Foreskin keratinocyte (primary cell): ENCODE measurements at places on chromosomes 16 and 17. TPM values are rescaled to one million over a fixed set of nuclear protein-coding genes. Genes with fewer than 3 reads are reported as not detected.

The IRX3 gene
- 4.3 and 5.1 TPM in 2 replicates for total RNA-seq

The CA4 gene
- not detected in 2 replicates for total RNA-seq

The GPRC5C gene
- total RNA-seq: 9.3 and 17.6 TPM in 2 replicates

The KRTAP4-7 gene
- not detected in 2 replicates for total RNA-seq

The FN3K gene
- 1.2 and 1.4 TPM in 2 replicates for total RNA-seq

The EPX gene
- total RNA-seq: not detected in 2 replicates

The CHST5 gene
- 0.04 TPM in 1 of 2 replicates, not detected in the other for total RNA-seq

The NAGS gene
- total RNA-seq: 16.2 and 16.3 TPM in 2 replicates

The RNF227 gene
- total RNA-seq: 1.9 and 2.3 TPM in 2 replicates

The SYT17 gene
- total RNA-seq: 0.14 and 0.20 TPM in 2 replicates

The DPEP3 gene
- total RNA-seq: not detected in 2 replicates
